ENCODE measurements at places on chromosomes 13 and 19. TPM values are rescaled to one million over a fixed set of nuclear protein-coding genes. Genes with fewer than 3 reads are reported as not detected.

The LSR gene
- 0.59 TPM for total RNA-seq

The PDX1 gene
- total RNA-seq = not detected

The FGF22 gene
- total RNA-seq = not detected

The BLVRB gene
- total RNA-seq = 56.1 TPM

The FFAR2 gene
- not detected for total RNA-seq

The ZNF69 gene
- 20.1 TPM for total RNA-seq

The GSX1 gene
- not detected for total RNA-seq

The DHX34 gene
- 8.9 TPM for total RNA-seq

The PSG1 gene
- total RNA-seq = not detected

The DENND1C gene
- not detected for total RNA-seq

The ZNF561 gene
- total RNA-seq = 56.7 TPM

Data from smooth muscle cell of the umbilical artery (primary cell).